Epithelial cell of alveolus of lung (primary cell): ENCODE measurements at places on chromosomes 5 and 9. TPM values are rescaled to one million over a fixed set of nuclear protein-coding genes. Genes with fewer than 3 reads are reported as not detected.

The BSPRY gene
- 0.26 TPM in 1 of 2 replicates, not detected in the other for total RNA-seq

The ZNF622 gene
- total RNA-seq, result 31.3 and 35.0 TPM in 2 replicates

The CDC20B gene
- under 0.01 TPM in 1 of 2 replicates, not detected in the other for total RNA-seq

The SCGB3A2 gene
- total RNA-seq, result not detected in 2 replicates

The LCN15 gene
- total RNA-seq, result not detected in 2 replicates

The IGIP gene
- total RNA-seq, result 2.1 and 5.0 TPM in 2 replicates

The LVRN gene
- total RNA-seq, result 0.13 TPM in 1 of 2 replicates, not detected in the other

The LYSMD3 gene
- total RNA-seq, result 13.7 and 23.1 TPM in 2 replicates

The ADAMTS12 gene
- 20.6 and 82.2 TPM in 2 replicates for total RNA-seq

The SH2D3C gene
- total RNA-seq, result 0.08 and 0.52 TPM in 2 replicates

The ADAMTSL1 gene
- 1.0 and 17.2 TPM in 2 replicates for total RNA-seq
